Fibroblast of skin of left quadriceps (primary cell): ENCODE measurements at places on chromosomes 6 and 20.

GRCh38 chr6:144331491-144331969 is 46.4 kb downstream of the UTRN start:
- no peak for DNase-seq

DNA sequence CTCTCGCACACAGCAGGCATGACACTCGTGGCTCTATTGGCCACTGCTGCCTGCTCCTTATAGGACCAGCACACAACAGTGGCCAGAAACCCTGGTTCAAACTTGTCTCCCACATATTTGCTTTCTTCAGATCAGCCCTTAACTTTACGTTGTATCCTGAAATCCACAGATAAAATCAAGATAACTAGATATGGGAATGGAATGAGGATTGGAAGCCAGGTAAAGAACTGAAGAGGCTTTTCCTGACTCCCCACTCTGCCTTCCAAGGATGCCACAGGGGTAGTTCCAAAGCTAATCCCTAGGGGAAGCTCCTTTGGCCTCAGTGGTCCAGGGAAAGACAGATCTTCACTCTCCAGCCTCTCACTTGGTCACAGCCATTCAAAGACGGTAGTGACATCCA is 86.5 kb downstream of the INSM1 start:
- no peak for DNase-seq

DNA sequence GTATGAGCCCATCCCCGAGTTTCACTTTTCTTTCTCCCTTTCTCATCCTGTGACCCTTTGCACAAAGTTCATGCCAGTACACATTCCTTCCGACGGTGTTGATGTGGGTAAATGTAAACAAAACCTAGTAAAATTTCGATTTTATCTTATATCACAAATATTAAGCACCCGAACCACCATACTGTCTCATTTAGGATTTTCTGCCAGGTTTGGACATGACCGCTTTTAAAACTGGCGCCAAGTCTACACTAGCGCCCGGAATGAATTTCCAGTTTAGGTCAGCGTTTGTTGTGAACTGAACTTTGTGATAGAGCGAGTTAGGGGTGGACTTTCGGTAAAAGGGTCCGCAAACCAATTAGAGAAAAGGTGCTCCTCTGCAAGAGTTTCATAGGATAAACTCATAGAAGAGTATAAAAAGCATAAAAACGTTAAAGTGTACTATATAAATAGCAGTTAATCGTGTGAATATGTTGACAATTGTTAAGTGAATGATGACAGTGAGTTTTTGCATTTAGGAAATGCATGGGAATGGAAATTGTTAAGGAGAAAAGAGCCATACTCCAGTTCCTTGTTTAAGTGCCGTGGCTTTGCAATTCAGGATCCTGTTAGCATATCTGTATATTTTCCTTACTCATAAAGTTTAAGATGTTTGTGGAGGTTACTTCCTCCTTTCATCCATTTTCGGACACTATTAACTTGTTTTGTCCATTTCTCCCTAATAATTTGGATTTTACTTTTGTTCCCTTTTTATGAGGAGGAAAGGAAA is 937 bp downstream of the AKAP7 start:
- DNase-seq, result peak; percentile 2

DNA sequence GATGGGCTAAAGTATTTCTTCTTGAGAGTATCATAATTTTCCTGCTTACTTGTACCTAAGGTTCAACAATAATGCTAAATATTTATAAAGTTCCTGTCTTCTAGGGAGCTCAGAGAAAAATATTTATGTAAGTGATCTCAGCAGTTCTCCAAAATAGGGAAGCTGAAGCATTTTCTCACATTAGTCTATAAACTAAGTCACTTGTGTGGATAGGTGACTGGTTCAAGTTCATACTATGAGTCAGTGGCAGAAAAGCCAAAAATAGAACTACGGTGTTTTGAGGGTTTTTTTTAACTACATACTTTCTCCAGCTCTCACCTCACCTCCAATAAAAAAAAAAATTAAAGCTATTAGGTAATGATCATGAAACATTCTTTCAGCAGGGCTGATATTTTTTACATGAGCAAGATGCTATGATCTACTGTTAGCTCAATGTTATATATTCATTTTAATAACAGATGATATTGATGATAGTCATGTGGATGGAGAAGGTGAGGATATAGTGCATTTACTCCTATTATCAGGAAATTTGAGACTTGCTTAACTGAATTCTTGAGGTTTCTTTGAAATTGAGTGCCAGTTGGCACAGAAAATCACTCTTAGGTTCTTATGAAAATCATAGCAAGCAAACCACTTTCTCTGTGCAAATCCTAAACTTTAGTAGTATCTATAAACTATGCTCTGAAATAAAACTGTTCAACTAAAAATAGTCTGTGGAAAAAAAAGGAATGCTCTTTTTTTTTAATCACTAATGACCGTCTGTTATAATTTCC is 4.1 kb upstream of the MOXD1 start:
- no peak for DNase-seq

GRCh38 chr6:139510040-139510790 is 135.8 kb upstream of the CITED2 start:
- DNase-seq, result no peak

- DNase-seq, result no peak
Observed at GRCh38 chr6:14739827-14740226, 506.0 kb upstream of the JARID2 start.

- no peak for DNase-seq
Observed at GRCh38 chr20:2536560-2536986, at the start of gene TMC2. Gene TMC2 (plus strand): TSS chr20:2536573. CDS start chr20:2536622, 49 bp downstream.

- DNase-seq, result no peak
Observed at GRCh38 chr6:29941471-29941870, 861 bp upstream of the HLA-A start.

- DNase-seq, result no peak
Observed at GRCh38 chr6:38824243-38824894, 109.3 kb downstream of the DNAH8 start.

- DNase-seq, result peak; percentile 84
Observed at GRCh38 chr20:9038791-9039535, 29.9 kb upstream of the PLCB4 start.

DNA sequence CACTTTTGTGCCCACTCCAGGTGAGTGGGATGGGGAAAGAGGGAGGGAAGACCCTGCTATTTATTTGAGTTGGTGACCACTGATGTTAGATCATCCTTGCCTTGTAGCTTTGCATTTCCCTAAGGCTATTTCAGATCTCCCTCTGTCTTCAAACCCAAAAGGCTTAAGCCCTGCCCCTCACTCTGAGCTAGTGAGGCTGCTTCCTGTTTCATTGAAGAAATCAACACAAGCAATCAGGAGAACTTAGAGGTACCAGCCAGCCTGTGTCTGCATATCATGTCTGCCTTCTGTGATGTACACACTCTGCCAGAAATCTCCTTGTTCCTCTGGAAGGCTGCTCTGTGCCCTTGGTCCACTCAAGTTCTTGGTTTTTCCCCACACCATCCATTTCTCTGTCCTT is 135.3 kb downstream of the ARID1B start:
- DNase-seq, result no peak

GRCh38 chr6:57242505-57242904 is 20.4 kb upstream of the RAB23 start:
- DNase-seq, result peak; percentile 92

- no peak for DNase-seq
Observed at GRCh38 chr6:113076816-113077215, 729.7 kb downstream of the RFPL4B start.

DNA sequence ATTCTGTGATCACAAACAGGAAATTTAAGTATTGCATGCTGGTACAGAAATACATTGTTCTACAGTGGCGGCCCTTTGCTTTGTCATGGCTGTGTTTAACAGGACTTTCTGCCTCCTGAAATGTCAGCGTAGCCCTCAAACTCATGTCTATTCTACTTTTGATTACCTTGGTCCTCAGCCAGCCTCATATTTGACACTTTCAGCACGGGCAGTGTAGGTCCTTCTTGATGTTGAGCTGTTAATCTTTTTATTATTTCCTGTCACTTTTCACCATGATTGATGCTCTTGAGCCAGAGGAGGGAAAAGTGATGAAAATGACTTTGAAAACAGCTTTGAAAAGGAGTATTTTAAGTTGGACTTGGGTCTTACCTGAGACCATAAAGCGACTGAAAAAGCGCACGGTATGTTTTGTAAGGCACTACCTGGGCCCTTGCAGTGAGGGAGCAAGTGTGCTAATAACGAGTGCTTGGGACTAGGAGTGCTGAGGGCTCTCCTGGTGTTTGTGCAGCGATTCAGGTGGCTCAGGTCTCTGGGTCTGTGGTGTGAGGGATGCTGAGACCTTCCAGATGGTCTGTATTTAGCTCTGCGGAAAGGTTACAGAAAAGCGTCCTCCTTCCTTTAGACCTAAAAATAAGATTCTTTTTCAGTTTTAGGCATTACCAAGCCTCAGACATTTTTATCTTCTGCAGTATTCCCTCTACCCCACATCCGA is 45.2 kb upstream of the RREB1 start:
- DNase-seq, result no peak

- DNase-seq, result peak; percentile 46
Observed at GRCh38 chr6:157770946-157771345, 52.1 kb upstream of the SNX9 start.

GRCh38 chr6:52929321-52930164 is 20.0 kb upstream of the GSTA3 start:
- peak; percentile 81 for DNase-seq

DNA sequence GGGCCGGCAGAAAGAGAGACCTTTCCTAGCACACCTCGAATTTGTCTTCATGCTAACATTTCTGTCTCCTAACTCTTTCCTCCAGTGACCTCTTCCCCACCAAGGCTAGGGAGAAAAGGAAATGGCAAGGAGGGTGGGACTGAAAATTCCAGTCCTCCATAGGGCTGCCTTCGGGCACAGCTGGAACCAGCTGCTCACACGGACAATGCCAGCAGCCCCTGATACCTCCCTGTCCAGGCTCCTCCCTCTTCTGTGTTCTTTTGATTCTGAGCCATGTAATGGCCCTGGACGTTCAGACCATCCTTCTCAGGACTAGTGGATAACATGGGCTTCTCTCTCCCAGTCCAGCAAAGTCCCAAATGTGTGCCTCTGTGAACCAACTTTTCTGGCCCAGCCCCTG is 29.1 kb upstream of the PHACTR3 start:
- DNase-seq, result no peak

GRCh38 chr20:3231889-3232588 is 7.0 kb downstream of the SLC4A11 start:
- no peak for DNase-seq

DNA sequence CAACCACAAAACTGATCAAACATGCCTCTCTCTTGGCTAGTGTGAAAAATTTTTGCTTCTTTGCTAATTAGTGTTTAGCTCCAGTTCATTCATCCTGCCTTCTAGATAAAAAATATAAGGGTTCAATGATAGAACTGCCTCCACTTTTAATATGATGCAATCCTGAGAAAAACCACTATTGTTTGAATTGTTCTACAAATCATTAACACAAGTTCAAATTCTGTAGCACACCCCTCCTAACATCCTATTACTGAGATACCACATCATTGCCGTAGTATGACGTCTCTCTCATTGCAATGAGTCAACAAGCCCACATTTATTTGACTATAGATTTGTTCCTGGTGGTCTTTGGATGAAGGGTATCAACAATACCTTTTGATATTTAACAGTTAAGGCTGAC is 365.8 kb upstream of the OPRM1 start:
- no peak for DNase-seq

DNA sequence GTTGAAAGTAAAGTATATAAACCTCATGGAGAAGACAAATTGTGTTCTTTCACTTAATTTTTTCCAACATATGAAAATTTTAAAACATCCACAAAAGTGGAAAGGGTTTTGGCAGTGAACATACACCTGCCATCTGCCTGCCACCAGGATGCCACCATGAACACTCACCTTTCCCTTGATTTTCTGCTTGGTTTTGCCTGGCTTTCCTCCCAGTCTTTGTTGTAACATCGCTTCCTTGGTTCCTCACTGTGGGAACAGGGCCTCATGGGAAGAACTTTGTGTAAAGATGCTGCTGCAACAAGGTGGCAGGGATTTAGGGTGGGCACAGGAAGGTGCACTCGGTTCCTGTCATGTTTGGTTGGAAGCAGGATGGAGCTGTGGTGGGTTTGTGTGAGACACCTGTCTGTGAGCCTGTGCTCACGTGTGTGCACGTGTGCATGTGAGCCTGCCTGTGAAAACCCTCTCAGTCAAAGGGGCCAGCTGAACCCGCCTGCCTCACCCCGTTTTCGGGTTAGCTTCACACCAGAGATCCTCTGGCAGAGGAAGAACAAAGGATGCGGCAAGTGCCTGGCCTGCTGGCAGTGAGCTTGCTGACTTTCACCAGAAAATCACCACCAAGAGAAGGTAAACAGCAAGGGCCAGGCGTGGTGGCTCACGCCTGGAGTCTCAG is 11.0 kb upstream of the RBM38 start:
- DNase-seq, result no peak

- DNase-seq, result no peak
Observed at GRCh38 chr6:40743226-40743625, 156.1 kb upstream of the LRFN2 start.

- DNase-seq, result no peak
Observed at GRCh38 chr20:63619505-63619904, 7.4 kb downstream of the GMEB2 start.

DNA sequence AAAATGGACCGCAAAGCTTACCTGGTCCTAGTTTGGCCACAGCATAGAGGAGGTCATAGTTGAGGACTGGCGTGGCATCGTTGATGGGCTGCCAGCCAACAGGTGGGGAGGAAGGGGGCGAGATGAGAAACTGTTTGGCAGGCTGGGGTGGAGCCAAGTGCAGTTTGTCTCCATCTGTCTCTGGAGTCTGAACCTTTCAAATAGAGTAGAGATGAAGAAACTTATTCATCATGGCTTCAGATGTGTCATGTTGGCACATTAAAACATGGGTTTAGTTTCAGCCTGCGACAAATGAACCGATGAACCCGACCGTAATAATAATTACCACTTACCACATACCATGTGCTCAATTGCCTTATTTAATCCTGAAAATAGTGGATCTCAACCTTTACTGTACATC is 75.9 kb upstream of the ENPP5 start:
- no peak for DNase-seq

- DNase-seq, result no peak
Observed at GRCh38 chr6:14676064-14676463, 558.5 kb downstream of the CD83 start.

GRCh38 chr6:154056536-154056935 is 17.5 kb downstream of the OPRM1 start:
- DNase-seq, result no peak

- no peak for DNase-seq
Observed at GRCh38 chr6:146910611-146911010, 293.6 kb upstream of the STXBP5 start.

- DNase-seq, result no peak
Observed at GRCh38 chr6:41722969-41723529, 12.4 kb downstream of the TFEB start.

DNA sequence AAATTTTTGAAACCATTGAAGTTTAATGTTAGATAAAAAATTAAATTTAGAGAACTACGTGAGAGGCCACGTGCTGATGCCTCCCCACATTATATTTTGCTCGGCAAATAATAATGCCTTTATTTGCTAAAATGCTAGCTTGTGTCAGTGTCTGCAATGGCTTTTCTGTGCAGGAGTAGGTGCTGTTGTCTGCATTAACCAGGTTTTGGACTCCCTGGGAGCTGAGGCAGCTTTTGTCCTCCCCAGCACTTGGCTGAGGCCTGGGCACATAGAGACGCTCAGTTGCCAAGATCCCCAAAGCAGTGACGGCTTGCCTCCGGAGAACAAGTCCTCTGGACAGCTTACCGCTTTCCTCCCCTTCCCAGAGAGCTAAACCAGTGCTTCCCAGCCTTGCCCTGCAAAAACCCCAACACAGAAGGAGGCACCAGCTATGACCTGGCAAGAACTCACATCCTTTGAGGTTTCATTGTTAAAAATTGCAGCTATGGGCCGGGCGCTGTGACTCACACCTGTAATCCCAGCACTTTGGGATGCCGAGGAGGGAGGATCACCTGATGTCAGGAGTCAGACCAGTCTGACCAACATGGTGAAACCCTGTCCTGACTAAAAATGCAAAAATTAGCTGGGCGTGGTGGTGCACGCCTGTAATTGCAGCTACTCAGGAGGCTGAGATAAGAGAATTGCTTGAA is 59.9 kb downstream of the KAT14 start:
- no peak for DNase-seq
